Activated T-cell treated with anti-CD3 and anti-CD28 coated beads, Interleukin-2, amount 50 U/mL, for 24 hours (primary cell): ENCODE measurements at places on chromosomes 6 and 20.

DNA sequence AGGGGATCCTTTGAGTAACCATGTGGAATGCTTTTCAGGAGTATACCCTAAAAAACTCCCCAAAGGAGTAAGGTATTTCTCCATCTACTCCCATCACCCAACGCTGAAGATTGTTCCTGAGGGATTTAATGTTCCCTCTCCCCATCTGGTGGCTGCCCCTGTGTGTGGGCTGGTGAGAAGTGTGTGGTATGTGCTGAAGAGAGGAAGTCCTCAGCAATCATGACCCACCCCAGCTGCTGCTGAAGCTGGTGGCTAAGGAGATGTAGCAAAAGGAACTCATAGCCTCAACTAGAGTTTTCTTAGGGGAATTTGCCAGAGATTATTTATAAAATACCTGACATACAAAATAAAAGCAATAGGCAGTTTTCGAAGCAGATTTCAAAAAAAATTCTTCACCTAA lies 114.3 kb upstream of the JAG1 start:
- no peak for DNase-seq

GRCh38 chr6:15384901-15385300 lies 139.0 kb downstream of the JARID2 start:
- DNase-seq: no peak

DNA sequence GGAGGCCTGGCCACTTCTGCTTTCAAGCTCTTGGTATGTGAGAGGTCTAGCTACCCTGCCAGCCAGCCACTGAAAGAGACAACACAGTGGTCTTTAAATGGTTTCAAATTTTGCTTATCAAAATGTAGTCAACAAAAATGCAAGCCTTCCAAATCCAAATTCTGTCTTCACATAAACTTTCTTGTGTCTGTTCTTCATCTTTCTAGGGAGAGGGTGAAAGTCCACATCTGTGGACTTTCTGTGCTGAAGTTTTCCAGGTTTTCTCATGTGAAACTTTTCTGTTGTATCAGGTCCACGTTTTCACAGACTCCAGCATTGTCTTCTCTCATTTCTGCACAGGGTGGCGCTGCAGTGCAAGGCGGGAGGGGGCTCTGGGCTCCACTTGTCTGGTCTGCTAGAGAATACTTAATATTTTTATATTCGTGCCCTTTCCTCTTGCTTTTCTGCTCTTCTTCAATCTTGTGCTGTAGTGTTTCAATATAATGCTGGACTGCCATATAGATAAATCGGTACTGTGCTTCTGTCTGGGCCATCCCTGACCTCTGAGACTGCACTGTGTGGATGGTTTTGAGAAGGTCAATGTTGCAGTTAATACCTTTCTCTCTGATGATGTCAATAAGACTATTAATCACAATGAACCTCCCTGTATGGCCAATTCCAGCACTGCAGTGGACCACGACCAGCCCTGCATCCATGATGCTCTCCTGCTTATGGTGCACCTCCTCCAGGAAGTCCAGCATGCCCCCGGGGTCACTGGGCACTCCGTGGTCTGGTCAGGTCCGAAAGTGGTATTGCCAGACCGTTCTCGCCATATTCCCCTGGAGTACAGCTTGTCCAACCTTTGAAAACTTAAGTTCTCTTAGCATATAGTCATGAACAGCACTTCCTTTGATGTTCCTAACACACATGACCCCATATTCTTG lies 161.6 kb upstream of the TNFAIP3 start:
- peak; percentile 78 for DNase-seq

DNA sequence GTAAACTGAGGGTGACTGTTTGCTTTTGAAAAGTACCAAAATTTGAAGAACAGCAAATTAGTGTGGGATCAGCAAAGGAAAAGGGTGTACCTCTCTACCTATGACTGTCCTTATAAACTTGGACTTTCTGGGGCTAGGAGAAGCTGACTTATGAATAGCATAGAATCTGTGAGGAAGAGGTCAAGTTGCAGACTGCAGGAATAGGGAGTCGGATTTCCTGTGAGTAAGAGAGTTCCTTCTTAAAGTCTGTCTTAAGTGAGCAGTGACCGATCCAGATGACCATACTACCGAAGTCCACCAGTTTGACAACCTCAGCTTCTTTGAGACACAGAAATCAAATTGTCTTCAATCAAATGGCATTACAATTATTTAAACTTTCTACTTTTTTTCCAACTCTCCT lies 708.7 kb downstream of the UTRN start:
- no peak for DNase-seq

DNA sequence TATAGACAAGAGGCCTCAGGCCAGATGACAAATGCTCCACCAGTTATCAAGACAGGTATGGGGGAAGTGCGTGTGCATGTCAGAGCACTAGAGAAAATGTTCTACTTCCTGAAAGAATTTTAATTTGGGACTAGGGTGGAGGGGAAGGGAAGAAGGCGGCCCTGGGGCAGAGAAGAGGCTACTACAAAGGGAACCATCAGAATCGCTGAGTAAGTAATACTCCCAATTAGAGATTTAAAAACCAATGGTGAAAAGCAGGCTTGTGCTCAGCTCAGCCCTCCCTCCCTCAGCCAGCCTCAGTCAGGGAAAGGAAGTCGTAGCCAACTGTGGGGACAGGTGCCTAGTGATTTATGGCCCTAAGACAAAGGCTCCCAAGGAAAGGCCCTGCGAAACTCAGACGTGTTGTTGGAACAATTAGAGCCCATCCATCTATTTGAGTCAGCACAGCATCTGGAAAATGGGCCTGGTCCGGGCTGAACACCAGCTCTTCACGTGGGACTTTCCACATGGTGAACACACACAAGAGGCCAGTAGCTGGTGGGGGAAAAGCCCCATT lies 15.0 kb upstream of the MAFB start:
- DNase-seq: no peak

- DNase-seq: no peak
Observed at GRCh38 chr6:64254558-64254957, 619.0 kb downstream of the PHF3 start.

GRCh38 chr6:132813173-132813856 lies 1.1 kb upstream of the RPS12 start:
- DNase-seq: peak; percentile 67

- no peak for DNase-seq
Observed at GRCh38 chr6:44485601-44486401, 98.3 kb downstream of the CDC5L start.

DNA sequence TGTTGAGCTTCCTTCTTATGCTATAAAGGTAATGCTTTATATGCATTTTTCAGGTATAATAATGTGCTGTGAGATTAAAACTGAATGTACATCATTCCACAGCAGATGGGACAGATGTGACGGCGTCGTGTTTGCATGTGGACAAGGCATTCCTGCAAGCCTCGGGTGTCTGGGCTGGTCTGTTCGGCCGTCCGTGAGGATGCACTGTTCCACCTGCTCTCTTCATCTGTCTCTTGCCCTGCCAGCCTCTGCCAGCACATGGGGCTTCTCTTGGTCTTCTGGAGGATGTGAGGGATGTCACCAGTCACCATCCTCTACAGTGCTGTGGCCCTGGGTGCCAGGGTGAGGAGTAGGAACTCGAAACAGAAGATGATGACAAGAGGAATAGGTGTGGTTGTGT lies 223.2 kb downstream of the ERMARD start:
- DNase-seq: peak; percentile 15

GRCh38 chr6:28393912-28394662 lies 5.5 kb downstream of the ZSCAN12 start:
- no peak for DNase-seq

- DNase-seq: peak; percentile 75
Observed at GRCh38 chr20:43949741-43950618, 35.3 kb downstream of the TOX2 start.

DNA sequence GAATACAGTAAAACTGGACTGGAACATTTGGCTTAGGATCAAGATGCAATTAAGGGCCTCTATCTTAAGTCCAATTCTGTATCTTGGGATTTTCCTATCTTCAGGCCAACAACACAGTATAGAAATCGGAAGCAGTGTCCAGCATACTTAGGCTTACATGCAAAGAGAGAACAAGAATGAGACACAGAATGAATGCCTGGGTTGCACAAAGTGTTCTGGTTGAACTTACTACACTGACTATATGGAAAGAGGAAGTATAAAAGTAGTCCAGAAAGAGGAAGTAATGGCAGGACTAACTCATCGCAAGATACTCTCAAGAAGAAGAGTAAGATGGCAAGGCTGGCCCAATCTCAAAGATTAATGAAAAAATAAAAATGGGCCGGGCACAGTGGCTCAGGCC lies 87.6 kb downstream of the BTBD9 start:
- DNase-seq: no peak

DNA sequence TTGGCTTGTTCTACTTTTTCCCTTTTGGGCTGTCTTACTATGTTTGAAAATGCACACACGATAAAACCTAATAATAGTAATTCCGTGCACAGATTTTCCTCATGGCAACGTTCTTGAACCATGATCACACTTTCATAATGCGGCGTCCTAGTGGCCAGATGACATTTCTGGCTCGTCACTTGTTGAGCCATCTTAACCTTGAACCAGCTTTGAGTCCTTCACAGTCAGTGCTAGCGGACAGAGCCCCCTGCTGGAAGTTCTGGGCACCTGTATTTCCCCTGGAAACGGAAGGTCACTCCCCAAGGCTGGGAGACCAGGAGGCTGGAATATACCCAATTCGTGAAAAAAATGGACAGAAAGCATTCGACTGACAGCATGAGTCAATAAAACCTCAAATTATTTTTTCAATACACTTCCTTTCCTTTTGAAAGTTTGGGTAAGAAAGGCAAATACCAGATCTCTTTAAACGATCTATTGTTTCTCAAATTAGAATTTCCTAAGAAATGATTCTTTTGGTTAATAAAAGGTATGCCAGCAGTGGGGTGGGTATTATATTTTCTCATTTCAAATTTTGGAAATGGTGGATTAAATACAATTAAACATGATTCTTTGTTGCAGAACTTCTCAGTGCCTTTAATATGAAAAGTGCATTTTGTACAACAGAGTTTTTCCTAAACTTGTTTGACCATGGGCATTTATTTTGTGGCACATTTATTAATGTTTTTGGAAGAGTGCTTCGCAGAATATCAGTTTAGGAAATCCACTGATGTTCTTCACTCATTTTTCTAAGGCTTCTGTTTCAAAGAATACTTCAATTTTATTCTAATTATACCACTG lies 542.3 kb downstream of the QKI start:
- peak; percentile 61 for DNase-seq

DNA sequence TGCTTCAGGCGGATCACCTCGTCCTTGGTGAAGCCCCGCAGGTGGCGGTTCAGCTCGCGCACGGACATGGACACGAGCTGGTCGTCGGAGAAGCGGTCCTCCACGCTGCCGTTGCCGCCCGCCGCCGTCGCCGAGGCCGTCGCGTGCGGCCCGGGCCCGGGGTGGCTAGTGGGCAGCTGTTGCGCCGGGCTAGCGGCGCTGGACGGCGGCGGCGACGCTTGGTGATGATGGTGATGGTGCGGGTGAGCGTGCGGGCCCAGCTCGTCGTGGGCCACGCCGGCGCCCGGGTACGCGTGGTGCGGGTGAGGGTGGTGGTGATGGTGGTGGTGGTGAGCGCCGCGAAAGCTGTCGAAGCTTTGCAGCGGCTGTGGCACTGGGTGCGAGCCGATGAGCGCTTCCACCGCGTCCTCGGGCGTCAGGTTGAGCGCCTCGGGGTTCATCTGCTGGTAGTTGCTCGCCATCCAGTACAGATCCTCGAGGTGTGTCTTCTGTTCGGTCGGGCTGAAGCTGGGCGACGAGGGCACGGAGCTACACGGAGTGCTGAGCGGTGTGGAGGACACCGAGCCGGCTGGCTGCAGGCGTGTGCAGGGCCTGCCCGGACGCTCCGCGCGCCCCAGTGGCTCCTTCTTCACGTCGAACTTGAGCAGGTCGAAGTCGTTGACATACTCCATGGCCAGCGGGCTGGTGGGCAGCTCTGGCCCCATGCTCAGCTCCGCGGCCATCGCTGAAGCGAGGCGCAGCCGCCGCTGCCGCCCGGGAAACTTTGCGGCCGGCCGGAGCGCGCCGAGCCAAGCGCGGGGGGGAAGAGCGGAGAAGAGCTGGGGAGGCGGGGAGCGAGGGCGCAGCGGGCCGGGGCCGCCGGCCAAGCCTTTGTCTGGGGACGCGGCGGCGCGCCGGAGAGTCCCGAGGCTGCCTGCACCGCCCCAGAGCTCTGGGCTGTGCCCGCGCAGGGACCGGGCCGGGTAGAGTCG lies 622 bp downstream of the MAFB start:
- DNase-seq: peak; percentile 37

DNA sequence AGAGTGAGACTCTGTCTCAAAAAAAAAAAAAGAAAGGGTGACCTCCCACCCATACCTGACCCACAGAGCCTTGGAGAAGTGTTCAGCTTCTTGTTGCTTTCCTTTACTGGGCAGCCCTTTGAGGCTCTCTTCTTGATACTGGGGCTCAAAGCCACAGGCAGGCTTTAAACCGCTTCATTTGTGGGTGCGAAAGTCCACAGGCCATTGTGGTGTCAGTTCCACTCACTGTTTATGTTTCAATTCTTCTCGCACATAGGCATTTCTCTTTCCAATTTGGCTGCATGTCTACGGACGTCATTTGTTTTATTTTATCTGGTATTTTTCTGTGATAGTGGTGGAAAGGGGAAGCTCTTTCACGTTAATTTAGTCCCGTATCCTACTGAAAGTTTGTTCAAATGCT lies 34.6 kb downstream of the PPARD start:
- DNase-seq: no peak

GRCh38 chr6:93350774-93351173 lies 68.6 kb downstream of the EPHA7 start:
- no peak for DNase-seq

GRCh38 chr6:96212066-96212465 lies 196.3 kb downstream of the FUT9 start:
- DNase-seq: no peak

GRCh38 chr20:17663486-17663885 lies 18.6 kb downstream of the RRBP1 start:
- DNase-seq: no peak

DNA sequence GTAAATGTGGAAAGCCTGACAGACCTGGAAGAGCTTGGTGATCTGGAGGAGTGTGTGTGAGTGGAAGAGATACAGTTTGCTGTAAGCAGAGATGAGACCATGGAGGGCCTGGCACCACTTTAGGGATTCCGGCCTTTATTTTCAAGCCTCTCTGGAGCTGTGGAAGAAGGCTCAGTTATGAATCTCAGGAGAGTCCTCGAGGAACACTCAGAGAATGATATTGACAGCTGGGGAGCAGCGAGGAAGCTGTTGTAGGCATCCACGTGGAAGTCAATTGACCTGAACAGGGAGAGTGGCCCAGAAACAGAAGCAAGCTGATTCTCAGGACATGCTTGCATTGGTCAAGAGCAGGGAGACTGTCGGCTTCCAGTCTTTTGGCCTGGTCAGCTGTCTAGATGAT lies 108.4 kb upstream of the FOXQ1 start:
- DNase-seq: no peak

- DNase-seq: no peak
Observed at GRCh38 chr6:114140416-114140815, 169.5 kb upstream of the HDAC2 start.

- DNase-seq: no peak
Observed at GRCh38 chr6:149076355-149076734, 241.2 kb upstream of the TAB2 start.

DNA sequence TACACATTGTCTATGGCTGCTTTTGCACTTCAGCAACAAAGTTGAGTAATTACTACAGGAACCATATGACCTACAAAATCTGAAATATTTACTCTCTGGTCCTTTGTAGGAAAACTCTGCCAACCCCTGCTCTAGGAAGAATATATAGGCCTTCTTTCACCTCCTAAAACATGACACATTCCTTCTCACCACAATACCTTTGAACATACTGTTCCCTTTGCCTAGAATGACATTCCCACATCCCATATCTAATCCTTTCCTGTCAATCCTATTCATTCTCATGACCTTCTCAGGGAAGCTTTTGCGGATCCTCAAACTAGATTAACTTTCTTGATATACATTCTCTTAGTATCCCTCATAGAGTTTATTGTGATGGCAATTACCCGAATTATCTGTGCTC lies 18.0 kb upstream of the NCOA6 start:
- DNase-seq: no peak
